Skin of body (tissue), 3 donors: ENCODE measurements at places on chromosomes 5 and 9. TPM values are rescaled to one million over a fixed set of nuclear protein-coding genes. Genes with fewer than 3 reads are reported as not detected.

The ABL1 gene
- 35.5 TPM for total RNA-seq

The ASS1 gene
- total RNA-seq: 126 TPM

The ZNF79 gene
- 7.8 TPM for total RNA-seq

The IGFBPL1 gene
- total RNA-seq: 0.79 TPM

The SPATA31A3 gene
- total RNA-seq: not detected

The PCDHB4 gene
- 1.6 TPM for total RNA-seq

The KCNIP1 gene
- total RNA-seq: 2.5 TPM

The STPG3 gene
- not detected for total RNA-seq

The PRDM9 gene
- not detected for total RNA-seq

The PCDHGB7 gene
- 7.6 TPM for total RNA-seq

The FOXI1 gene
- 0.10 TPM for total RNA-seq

The CDHR2 gene
- not detected for total RNA-seq

The ORM1 gene
- total RNA-seq: 4.8 TPM

The INSYN2B gene
- 0.10 TPM for total RNA-seq

The SLC36A1 gene
- 3.9 TPM for total RNA-seq

The SH3RF2 gene
- total RNA-seq: 9.8 TPM

DNA sequence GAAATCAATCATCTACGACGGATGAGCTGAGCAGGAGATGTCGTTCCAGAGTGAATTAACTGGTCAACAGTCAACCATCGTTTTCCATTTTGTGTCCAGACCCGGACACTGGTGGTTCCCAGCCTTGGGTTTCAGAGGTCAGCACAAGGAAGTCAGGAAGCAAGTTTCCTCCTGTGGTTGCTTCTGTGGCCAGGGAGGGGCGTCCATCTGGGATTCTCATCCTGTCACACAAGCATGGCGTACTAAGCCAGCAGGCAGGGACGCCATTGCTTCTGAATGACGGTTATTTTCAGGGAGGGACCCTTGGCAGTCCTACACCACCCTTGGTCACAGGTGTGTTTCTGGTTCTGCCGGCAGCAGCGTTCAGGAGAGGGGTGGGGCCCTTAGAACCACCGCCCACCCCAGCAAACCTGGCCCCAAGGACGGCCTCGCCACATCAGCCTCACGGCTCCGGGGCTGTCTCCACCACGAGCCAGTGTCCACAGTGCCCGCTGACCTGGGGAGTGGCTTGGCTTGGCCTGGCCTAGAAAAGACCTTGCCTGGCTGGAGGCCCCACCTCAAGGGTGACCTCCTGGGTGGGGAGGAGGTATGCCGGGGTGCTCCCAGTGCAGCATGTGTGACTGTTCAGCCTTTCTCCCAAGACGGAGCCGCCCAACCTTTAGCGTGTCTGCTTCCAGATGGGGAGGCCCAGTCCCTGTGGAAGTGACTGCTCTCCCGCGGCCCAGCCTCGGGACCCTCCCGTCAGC, 25.2 kb downstream of the NDUFS6 start:
- no peak for DNase-seq

- DNase-seq: no peak
Observed at GRCh38 chr5:20678386-20678785, 690.4 kb upstream of the CDH18 start.

- DNase-seq: no peak
Observed at GRCh38 chr5:14851050-14851419, 20.5 kb downstream of the ANKH start.

- peak; percentile 92 for DNase-seq
Observed at GRCh38 chr9:109708451-109708945, 71.5 kb upstream of the PALM2AKAP2 start.

- DNase-seq: no peak
Observed at GRCh38 chr5:71960195-71960594, 147.1 kb upstream of the MAP1B start.

DNA sequence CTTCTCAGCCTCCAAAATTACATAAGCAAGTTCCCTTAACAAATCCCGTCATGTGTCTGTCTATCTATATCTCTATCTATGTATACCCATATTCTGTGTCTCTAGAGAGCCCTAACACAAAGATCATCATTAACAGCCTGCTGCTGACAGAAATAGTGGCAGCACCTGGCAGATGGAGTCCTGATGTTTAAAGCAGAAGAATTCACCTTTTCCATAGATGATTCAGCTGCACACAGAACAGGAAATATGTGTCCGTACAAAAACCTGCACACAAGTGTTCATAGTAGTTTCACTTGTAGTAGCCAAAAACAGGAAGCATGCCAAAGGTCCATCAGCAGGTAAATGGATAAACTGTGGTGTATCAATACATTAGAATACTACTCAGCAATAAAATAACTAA, 45.0 kb upstream of the ACO1 start:
- DNase-seq: no peak

- DNase-seq: no peak
Observed at GRCh38 chr9:116700882-116701865, 14.1 kb downstream of the TRIM32 start.

GRCh38 chr5:74384851-74385250, 255.7 kb downstream of the ENC1 start:
- DNase-seq: peak; percentile 45

GRCh38 chr5:84696651-84697050, 312.0 kb upstream of the EDIL3 start:
- no peak for DNase-seq

GRCh38 chr9:138103849-138104206, 226.2 kb downstream of the CACNA1B start:
- no peak for DNase-seq

GRCh38 chr5:27011274-27011673, 27.1 kb downstream of the CDH9 start:
- no peak for DNase-seq

DNA sequence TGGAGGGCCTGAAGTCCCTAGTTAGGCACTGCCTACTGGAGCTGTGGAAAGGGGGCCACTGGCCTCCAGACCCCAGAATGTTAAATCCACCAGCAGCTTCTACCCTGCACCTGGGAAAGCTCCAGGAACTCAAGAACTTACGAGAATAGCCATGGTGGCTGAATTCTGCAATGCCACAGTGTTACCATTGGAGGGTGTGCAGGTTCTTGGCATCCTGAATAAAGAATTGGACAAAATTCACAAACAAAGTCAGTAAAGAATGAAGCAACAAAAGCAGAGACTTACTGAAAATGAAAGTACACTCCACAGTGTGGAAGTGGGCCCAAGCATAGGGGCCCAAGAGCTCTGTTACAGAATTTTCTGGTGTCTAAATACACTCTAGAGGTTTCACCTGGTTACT, 107.0 kb downstream of the PRDM9 start:
- DNase-seq: no peak

GRCh38 chr9:78030553-78031443, 813 bp downstream of the GNAQ start:
- no peak for DNase-seq

DNA sequence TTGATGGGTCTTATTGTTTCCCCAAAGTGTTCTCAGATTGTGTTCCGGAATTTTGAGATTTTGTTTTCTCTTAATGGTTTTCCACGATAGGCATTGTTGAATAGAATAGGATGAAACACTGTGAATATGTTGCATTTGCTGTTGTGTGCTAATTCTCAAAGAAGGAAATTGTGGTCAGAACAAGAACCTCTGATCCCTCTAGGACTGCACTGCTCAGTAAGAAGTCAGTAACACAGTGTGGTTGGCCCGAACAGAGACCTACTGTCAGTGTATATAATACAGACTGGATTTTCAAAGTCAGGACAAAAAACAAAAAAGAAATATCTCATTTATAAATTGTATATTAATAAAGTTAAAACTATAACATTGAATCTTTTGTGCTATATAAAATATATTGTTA, 494.8 kb downstream of the MAT2B start:
- no peak for DNase-seq

DNA sequence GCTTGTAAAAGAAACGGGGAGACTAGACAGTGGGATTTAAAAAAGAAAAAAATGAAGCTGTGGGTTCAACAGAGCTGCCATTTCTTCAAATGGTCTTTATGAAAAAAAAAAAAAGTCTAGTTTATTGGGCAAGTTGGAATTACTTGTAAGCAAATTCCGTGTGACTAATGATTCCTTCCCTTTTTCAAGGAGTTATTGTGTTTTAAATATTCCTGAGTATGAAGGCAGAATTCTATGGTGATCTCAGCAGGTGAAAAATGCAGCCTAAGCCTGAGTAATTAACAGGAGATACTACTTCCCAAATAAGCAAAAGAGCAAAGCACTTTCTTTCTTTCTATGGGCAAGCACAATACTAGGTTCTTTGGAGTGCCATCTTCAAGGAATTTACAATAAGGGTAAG, 481.9 kb downstream of the ZNF608 start:
- no peak for DNase-seq

- DNase-seq: no peak
Observed at GRCh38 chr5:92019376-92019990, 636.4 kb upstream of the ARRDC3 start.

- DNase-seq: no peak
Observed at GRCh38 chr9:83521011-83521410, 17.2 kb downstream of the FRMD3 start.

- no peak for DNase-seq
Observed at GRCh38 chr5:45252978-45253377, 443.2 kb downstream of the HCN1 start.

DNA sequence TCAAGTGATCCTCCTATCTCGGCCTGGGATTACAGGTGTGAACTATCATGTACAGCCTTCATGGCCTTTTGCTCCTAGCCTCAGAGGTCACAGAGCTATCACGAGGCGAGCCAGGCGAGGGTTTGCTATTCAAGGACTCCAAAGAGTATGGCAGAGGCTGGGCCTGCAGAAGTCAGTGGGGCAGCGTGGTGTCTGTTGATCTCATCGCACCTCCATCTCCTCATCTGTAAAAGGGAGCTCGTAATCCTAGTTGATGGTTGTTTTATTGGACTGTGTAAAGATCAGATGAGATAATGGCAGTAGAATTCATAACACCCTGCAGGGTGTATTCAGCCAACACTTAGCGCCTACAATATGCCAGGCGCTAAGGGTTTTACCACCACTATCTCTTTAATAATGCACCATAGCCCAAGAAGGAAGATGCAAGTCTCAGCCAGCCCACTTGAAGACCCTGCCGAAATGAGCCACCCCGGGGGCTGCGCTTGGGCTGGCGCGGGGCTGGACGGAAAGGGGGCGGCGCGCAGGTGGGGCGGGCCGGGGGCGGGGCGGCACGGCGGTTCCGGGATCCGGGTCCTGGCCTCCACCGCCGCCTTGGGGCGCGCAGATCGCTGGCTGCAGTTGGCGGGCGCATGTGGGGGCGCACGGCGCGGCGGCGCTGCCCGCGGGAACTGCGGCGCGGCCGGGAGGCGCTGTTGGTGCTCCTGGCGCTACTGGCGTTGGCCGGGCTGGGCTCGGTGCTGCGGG, at the start of gene GALNT12:
TSS of gene GALNT12 (plus strand) at position 601 of the 744 bp plus-strand sequence. CDS start at position 630, 29 bp downstream.
- no peak for DNase-seq

DNA sequence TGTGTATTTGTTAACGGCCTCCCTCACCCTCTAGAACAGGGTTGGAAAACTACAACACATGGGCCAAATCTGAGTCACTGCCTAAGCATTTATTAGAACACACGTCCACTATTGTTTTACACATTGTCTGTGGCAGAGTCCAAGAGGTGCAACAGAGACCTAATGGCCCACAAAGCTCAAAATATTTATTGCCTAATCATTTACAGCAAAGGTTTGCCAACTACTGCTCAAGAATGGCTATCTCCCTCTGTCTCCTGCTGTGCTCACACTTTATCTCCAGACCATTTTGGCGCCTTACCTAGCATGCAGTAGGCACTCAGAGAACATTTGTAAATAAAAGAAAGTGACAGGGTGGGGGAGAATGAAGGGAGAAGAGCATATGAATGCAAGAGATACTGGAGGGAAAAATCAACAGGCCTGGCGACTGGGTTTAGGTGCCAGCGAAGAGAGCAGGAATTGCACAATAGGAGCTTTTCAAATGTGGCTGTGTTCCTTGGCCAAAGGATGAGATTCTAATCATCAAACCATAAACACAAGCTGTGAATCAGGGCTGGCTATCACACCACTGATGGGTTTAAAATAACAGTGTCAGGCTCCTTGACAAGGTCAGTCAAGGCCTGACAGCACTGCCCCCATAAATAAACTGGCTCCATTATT, 80.3 kb downstream of the EPB41L4A start:
- DNase-seq: no peak
